Cerebellar cortex (tissue), 1 donor: ENCODE measurements at places on chromosomes 11 and 22.
A peak's percentile ranks its signal among the peaks of the same experiment; 100 is the strongest.

DNA sequence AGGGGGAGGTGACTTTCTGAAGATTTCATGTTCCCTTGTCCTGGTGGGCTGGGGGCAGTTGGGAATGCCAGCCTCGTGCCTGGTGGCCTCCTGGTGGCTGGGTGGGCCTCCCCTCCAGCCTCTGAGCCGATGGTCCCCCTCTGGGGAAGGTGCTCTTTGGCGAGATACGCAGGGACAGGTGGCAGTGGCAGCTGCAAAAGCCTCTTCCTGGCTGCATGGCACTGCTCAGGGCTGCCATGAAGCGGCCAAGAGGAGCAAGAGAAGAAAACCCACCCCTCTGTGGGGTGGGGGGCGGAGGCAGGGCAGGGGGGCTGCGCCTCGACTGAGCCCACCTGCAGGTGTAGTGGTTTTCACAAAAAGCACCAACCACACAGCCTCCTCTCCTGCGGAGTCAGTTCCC is 61.8 kb upstream of the PHF21B start:
- DNase-seq: no peak

DNA sequence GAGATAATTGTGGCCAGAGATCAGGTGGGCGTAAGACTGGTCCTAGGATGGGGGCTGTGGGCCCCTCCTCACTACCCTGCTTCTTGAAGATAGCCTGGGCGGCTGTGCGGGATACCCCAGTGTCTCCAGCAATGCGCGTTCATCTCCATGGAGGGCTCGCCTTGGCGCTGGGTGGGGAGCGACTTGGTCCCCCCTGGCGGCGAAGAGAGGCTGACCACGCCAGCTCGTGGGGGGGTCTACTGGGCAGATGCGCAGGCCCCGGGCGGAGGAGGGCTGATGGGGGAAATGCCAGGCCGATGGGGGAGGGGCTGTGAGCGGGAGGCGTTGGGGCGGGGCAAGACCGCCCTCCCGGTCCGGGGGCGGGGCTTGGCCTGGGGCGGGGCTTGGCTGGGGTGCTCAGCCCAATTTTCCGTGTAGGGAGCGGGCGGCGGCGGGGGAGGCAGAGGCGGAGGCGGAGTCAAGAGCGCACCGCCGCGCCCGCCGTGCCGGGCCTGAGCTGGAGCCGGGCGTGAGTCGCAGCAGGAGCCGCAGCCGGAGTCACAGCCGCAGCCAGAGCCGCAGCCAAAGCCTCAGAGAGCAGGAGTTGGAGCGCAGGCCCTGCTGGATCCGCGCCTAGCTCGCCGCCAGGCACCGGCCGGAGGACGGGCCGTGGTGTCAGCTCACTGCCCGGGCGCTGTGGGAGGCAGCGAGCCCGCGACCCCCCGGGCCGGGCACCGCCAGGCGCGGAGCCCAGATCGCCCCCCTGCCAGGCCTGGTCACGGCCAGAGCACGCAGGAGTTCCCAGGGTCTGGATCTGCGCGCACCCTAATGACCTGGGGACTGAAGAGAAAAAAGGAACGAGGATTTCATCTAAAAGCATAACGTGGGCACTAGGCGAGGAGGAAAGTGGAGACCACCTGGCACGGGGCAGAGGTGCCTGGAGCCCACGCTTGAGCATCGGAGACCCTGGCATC is at the start of gene SLC35E4:
TSS of gene SLC35E4 (plus strand) at position 509 of the 953 bp plus-strand sequence. CDS start 670 bp downstream, outside the sequence.
- peak; percentile 86 for DNase-seq

- DNase-seq: no peak
Measured at GRCh38 chr11:34238533-34238932, 119.3 kb downstream of the ABTB2 start.

GRCh38 chr11:119356349-119357031 is 10.0 kb upstream of the MFRP start:
- peak; percentile 72 for DNase-seq

DNA sequence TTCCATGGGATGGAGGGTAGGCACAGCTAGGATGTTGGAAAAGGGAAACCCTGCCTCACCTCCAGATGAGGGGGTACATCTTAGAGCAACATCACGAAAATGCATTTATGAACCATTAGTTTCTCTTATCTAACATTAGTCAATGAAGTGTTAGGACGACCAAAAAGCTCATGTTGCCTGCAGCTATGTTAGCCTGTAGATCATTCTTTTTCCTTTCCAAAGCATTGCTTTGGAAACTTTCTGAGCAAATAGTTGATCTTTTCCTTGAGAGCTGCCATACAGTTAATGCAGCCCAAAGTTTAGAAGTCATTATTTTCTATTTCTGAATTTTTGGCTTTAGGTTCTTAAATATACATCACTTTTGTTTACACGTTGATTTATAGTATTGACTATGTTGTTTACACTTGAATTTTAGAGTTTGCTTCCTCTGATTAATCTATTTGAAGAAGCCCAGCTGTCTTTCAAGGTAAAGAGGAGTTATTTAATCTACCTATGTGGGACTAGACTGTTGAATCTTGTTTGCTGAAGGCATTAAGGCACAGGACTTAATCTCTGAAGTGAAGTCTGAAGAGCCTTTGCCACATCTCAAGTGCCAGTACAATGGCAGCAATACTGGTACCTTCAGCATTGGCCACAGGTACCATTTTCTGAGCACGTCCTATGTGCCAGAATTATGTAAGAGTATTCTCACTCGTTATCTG is 11.0 kb downstream of the POU2AF3 start:
- DNase-seq: no peak

DNA sequence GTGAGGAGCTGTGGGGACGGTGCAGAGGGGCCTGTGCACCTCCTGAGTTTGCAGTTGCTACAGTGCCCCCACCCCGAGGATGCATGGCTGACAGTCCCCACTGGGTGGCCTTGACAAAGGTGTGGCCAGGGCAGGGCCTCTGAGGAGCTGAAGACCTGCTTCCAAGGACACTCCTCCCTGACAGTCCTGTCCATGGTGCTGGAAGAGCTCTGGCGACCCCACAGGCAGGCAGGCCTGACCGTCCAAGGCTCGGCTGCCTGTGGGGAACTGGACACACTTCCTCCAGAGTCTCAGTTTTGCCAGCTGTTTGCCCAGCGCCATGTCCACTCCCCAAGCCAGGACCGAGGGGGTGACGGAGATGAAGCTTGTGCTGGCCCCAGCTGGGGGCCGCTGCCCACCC is 32.7 kb downstream of the BRSK2 start:
- DNase-seq: no peak

DNA sequence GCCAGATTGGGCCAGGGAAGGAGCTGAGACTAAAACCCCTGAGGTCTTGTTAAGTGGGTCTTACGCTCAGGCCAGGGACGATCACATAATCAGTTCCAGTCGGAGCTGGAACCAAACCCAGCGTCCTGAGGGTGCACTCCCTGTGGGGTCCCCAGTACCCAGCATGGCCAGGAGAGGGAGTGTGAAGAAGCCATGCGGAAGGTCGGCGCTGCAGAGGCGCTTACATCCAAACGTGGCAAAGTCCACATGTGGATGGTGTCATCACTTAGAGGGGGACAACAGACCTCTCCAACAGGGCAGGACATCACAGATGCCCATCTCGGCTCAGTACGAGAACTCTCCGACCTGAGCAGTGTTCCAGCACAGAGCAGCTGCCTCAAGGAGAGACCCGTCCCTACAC is 8.3 kb downstream of the ATP5MGL start:
- no peak for DNase-seq

GRCh38 chr11:111062420-111062819 is 183.1 kb upstream of the POU2AF2 start:
- DNase-seq: no peak

DNA sequence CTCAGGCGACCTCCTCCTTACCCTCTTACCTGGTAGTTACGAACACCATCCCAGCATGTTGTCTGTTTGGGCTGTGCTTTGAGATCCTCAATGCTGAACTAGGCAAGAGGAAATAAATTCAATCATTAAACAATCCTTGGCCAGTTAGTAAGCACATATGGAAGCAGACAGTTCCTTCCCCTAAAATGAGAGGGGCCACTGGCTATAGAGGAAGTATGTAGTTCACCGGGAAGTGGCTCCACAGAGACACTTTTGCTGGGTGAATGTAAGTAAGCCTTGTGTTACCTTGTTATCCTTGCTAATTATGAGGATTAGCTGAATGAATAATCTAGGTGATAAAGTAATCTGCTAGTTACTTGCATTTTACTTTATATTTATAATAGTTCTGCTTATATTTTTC is 2.9 kb downstream of the THYN1 start:
- no peak for DNase-seq

GRCh38 chr11:9057888-9058287 is 33.5 kb downstream of the SCUBE2 start:
- DNase-seq: no peak

DNA sequence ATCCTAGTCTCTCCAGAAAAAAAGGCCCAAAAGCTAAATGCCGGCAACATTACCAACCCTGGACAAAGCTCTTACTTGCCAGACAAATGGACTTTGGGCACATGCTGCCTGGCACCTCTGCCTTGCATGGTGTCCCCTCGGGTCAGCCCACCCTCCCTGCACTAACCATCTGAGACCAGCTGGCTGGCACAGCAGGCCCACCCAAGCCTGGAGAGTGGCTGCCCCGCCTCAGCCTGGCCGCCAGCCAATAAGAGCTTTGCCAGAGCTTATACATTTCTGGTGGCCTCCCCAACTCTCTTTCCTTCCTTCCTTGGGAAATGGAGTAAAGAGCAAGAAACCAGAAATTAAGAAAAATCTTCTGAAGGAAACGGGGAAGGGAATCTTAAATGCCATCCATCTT is 24.5 kb downstream of the MCHR1 start:
- no peak for DNase-seq
